ENCODE measurements at places on chromosomes 5 and 9.
A peak's percentile ranks its signal among the peaks of the same experiment; 100 is the strongest.

DNA sequence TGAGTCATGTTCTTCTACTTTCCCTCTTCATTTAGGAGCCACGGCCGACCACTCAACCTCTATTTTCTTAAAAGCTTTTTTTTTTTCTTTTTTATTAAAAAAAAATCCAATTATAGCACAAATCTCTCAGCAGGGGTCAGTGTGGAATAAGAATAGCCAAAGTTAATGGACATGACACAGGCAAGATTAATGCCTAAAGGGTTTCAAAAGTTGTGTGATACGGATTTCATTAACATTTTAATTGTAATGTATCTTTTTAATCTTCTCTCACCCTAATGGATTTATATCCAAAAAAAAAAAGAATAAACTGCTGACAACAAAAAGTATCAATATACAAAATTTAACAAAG, 5.4 kb downstream of the NACC2 start:
- DNase-seq = peak; percentile 55

DNA sequence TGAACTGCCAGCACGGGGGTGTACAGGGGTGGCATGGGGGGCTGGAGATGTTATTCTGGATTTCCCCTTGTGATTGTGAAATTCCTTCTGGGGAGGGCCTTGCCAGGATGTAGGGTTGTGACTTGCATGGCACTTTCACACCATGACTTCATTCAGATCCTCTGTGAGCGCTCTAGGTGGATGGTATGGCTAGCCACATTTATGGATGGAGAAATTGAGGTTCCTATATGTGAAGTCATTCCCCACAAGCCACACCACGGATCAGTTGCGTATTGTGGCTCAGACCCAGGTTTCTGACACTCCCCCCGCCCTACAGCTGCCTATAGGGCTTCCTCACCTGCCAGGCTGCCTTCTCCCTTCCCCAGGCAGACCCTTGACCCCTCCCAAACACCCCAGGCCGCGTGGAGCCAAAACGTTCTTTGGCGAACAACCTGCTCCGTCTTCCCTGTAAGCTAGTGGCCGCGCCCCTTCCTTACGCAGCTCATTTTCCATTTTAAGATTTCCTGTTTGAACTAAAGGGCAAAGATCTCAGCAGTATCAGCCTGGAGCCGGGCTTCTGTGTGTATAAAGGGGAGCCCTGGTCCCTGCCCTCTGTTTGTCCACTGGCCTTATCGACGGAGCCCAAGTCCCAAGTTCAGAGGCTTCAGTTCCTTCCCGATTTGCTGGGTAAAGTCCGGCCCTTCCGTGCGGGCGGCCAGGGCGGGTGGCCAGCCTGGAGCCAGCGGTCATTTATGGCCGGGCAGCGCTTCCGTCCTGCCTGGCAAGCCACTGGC, 97.8 kb upstream of the KLF4 start:
- no peak for DNase-seq

GRCh38 chr5:178145965-178146820, 7.5 kb downstream of the NHP2 start:
- DNase-seq = peak; percentile 55

DNA sequence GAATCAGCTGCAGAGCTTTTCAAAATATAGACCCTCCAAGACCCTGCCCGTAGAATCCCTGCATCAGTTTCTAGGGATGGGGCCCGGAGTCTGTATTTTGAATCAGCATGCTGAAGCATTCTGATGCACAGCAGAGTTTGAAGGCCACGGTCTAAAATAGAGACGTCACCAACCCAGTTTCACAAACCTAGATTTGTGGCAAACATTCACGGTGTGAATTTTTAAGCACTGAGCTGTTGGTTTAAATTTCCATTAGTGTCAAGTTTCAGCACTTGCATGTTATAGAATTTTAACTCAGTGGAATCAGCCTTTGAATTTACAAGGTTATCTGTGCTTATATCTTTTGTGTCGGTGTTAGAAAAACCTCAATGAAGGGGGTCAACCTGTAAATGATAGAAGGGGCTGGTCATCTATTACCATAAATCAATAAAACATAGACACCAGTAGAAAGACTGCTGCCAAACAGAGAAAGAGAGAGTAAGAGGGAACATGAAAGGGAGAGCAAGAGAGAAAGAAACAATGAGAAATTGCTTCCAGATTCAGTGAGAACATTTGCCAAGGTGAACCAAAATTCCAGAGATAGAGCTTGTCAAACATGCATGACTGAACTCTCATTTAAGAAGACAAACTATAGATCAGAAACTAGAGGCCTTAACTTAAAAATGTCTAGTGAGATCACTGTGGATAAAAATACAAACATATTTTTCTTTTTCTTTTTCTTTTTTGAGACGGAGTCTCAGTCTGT, 414.9 kb downstream of the ZSWIM6 start:
- DNase-seq = no peak

- no peak for DNase-seq
Measured at GRCh38 chr9:130556396-130557076, 22.8 kb upstream of the FUBP3 start.

DNA sequence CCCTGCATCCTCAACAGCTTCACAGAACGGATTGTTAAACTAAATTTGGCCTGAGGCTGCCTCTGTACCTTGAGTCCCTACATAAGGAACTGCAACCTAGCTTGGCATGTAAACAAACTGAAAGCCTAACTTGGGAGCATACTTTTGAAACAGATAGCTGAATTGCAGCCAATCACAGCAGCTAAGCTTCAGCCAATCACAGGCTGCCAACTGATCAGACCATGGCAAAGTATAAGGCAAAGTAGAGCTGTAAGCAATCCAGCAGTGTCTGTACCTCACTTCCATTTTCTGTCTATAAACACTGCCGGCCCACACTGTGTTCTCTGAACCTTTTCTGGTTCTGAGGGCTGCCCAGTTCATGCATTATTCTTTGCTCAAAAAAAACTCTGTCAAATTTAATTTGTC, 8.9 kb upstream of the ZNF483 start:
- DNase-seq = peak; percentile 53

DNA sequence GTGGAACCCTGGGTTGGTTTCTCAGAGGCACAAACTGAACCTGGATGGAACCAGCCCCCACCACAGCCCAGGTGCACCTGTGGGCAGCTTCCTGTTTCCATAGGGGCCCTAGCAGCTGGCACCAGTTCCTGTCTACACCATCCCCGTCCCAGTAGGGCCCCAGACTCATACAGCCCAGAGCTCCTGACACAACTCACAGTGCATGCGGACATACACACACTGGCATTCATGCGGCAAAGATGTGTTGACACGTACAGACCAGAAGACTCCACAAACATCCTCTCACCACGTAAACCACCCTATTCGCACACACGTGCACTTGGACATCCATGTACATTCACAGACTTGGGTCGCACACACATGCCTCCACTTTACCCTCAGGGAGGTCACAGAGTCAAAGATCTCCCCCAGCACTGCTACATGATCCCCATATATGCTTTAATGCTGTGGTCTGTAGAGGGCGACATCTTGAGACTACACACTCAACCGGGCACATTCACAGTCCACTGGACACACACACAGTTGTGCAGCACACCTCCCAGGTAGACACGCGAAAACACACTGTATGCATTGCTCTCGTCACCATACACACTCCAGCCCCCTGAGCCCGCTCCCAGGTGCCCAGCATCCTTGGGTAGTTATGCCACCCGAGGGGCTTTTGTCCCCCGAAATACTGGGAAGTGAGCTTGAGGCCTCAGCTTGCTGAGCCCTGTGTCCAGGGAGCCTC, 22.4 kb downstream of the CXXC5 start:
- no peak for DNase-seq

DNA sequence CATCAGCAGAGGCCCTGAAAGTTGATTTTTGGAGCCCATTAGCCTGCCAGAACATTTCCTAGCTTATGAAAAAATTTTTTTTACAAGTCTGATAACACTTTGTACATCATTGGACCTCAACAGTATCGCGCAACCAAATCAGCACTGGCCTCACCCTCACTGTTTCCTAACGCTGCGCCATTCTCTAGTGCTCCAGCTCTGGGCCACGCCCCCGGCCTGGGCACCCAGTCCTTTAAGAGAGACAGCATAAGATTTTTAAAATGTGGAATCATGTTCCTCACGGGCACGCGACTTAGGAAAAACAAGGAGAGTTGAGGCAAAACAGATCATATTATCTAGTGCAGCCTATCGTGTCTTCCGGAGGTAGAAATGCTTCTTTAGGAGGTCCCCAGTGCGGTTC, 114.5 kb downstream of the BOD1 start:
- no peak for DNase-seq

DNA sequence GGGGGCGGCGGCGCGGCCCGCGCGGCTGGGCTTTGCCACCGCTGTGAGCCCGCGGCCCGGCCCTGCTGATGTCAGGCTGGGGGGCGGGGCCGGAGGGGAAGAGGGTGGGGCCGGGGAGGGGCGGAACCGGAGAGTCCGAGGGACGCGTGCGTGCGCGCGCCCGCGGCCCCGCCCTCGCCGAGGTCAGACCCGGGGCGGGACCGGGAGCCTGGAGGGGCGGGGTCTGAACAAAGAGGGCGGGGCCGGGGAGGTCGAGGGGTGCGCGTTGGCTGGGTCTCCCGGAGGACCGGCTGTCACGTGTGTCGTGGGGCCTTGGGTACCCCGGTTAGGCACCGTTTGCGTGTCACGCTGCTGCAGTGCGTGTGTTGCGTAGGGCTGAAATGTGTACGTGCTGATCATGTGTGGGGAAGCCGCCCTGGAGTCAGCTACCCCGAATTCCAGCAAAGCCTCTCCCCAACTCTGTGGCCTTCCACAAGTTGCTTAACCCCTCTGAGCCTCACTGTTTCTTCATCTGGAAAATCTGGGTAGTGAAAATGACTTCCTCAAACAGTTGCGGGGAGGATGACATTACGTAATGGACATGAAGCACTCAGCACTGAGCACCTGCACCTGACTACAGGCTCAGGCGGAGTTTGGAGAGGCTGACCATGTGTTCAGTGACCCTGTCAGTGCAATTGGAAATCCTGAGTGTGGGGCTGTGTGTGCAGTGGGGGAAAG, at the start of gene RALGDS:
TSS of gene RALGDS (minus strand) at position 43 of the 717 bp plus-strand sequence. CDS start 86 bp downstream, outside the sequence.
- DNase-seq = peak; percentile 86

- DNase-seq = no peak
Measured at GRCh38 chr5:920321-920720, 27.6 kb downstream of the TRIP13 start.

- DNase-seq = no peak
Measured at GRCh38 chr9:26066237-26066636, 388.0 kb upstream of the TUSC1 start.

GRCh38 chr9:84573083-84573482, 96.4 kb upstream of the NTRK2 start:
- DNase-seq = no peak

- DNase-seq = no peak
Measured at GRCh38 chr9:21982391-21982790, 11.8 kb downstream of the CDKN2A start.

DNA sequence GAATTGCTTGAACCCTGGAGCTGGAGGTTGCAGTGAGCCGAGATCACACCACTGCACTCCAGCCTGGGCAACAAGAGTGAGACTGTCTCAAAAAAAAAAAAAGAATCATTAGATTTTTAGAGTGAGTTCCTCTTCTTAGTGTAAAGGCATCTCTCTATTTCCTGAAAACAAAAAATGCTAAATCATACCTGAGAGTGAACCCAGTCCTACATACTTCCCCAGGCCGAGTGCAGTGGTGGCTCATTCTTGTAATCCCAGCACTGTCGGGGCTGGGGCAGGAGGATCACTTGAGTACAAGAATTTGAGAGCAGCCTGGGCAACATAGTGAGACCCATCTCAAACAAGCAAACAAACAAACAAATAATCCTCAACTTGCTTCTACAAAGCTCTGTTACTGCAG, 38.2 kb upstream of the LPAR1 start:
- DNase-seq = no peak

- DNase-seq = no peak
Measured at GRCh38 chr9:28853477-28853876, 1280.2 kb upstream of the C9orf72 start.

DNA sequence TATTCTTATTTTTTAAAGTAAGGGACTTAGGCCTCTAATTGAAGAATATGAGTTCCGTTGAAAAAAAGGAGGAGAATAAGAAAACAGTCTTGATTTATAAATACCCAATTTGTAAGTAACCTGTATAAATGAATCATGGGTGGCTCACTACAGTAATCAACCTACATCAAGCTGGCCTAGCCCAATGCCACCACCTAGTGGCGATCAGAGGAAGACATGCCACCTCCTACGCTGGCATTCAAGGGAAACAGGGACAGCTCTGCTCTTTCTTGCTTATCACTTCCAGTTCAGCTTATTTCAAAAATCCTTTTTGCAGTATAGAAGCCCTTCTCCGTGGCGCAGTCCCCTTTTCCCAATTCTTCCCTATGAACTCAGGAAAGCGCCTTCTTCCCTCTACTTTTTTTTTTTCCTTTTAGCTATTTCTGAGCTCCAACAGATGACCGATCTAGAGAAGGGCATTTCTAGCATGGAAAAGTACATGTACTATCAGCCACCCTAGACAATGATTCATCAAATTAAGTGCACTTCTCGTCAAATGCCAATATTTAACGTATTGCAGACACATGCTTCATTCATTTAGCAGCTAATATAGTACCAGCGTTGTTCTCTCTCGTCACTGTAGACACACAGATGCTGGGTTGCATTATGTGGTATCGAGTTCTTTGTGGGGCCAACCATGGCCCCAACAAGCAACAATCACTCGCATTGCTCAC, 28.3 kb downstream of the PTPN3 start:
- peak; percentile 80 for DNase-seq

DNA sequence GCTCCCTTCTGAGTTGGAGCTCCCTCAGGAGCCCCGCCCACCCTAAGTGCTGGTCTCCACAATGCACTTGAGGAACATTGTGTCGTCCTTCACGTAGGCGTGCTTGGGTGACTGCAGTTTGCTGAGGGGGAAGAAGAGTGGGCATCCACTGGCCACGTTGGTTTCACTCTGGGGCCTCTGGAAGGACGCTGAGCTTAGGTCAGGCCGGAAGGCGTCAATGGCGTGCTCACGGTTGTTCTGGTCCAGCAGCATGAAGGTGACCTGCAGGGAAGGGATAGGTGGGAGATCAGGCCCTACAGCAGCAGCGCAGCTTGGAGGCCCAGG, 21.7 kb downstream of the TRAF1 start:
- no peak for DNase-seq

GRCh38 chr5:126481243-126481642, 58.0 kb downstream of the GRAMD2B start:
- peak; percentile 74 for DNase-seq
